ENCODE measurements at places on chromosomes 13 and 19.

- no peak for DNase-seq
Observed at GRCh38 chr19:34319230-34319585, 45.8 kb upstream of the GPI start.

GRCh38 chr19:34960103-34960805 lies 3.8 kb downstream of the ZNF792 start:
- no peak for DNase-seq

- no peak for DNase-seq
Observed at GRCh38 chr19:35346193-35347052, 1.3 kb upstream of the FFAR1 start.

- DNase-seq = no peak
Observed at GRCh38 chr19:927351-927779, 1.5 kb downstream of the ARID3A start.
